Frontal cortex (tissue), 4 donors: ENCODE measurements at places on chromosomes 12 and 14.

- no peak for DNase-seq
Measured at GRCh38 chr12:100199023-100199346, 1.6 kb upstream of the ACTR6 start.

DNA sequence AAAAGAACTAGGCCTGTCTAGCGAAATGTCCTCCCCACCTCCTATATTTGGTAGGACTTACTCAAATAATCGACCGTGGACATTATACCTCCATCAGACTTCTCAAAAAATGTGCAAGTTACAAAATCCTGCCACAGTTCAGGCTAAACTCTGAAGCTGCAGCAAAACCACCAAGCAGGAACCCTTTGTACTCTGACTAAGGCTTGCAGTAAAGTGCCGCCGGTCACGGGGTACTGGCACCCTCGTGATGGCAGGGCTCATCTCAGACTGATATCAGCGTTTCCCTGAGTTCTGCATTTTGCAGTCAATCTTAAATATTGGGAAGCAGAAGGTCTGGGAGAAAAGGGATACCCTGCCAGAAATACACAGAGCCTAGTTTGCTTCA lies 17.1 kb downstream of the SLC11A2 start:
- DNase-seq: peak; percentile 48

GRCh38 chr14:98751110-98751509 lies 520.9 kb downstream of the BCL11B start:
- DNase-seq: no peak

- no peak for DNase-seq
Measured at GRCh38 chr12:85155791-85156190, 119.6 kb downstream of the LRRIQ1 start.

GRCh38 chr14:105193916-105194782 lies 13.0 kb upstream of the NUDT14 start:
- no peak for DNase-seq

DNA sequence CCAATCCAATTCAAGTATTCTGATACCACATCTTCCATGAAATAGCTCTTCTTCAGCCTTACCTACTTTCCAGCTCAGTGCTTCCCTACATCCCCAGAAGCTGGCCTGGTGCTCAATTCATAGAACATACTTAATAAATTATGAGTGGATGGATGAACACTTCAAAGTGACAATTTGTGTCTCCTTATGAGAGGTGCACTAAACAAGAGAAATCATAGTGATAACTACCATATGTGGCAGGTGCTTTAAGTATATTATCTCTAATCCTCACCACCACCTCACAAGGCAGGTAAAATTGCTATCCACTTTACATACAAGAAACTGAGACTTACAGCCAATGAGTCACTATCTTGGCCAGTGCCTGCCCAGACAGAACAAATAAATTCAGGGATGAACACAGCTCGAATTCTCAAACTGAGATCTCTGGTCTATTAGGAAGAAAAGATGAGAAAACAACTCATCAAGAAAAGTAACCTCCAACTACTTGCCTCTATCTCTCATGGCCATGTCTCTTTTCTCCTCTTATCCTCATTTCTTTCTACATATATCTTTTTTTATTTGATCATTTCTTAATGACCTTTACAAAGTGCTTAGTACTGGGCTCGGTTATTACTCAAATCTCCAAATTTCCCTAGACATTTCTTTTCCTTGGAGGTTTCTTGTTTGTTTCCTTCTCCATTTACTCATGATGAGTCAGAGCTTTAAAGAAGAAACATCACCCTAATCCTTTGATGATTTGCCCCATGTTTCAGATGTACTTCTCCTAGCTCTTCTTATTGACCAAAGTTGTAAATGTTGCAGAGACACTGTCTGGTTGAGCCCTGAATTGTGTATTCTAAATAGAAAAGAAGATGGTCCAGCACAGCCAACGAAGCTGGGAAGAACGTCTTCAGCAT lies 161.5 kb downstream of the RPS29 start:
- no peak for DNase-seq

GRCh38 chr12:26701604-26702215 lies 131.3 kb downstream of the ITPR2 start:
- no peak for DNase-seq

DNA sequence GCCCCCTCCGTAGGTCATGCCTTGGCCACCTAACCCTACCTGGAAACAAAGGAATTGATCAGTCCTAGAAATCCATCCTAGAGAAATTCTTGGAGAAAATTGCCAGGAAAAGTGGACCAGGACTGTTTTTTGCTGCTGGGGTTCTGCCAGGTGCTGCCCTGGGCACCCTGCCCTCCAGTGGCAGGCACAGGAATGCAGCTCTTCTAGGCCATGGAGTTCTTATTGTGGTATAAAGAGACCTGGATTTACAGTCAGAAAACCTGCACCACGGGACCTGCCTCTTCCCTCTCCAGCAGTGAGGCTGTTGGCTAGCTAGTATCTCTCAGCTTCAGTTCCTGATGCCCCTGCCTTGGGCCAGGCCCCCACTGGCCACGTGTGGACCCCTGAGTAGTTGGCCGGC lies 59.7 kb downstream of the SLC24A4 start:
- no peak for DNase-seq

GRCh38 chr14:104930526-104931303 lies 6.0 kb downstream of the PLD4 start:
- DNase-seq: no peak

- no peak for DNase-seq
Measured at GRCh38 chr14:98803196-98803595, 468.8 kb downstream of the BCL11B start.

DNA sequence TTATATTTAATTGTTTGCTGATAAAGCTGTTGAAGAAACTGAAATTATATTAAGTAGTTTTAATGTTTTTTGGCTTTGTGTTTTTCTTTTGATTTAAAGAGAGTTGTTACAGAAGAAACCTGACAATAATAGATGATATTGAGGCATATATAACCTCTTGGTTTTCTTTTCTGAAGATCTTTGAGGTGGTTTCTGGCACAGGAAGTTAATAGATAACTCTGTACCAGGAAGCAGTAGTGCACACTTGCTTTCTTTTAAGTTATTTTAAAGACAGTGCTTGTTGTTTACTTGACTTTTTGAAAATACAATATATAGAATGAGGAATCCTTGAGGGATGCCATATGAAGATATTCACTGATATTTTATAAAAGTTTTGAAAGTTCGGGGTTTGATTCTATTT lies 209.0 kb upstream of the FBXO33 start:
- DNase-seq: no peak

DNA sequence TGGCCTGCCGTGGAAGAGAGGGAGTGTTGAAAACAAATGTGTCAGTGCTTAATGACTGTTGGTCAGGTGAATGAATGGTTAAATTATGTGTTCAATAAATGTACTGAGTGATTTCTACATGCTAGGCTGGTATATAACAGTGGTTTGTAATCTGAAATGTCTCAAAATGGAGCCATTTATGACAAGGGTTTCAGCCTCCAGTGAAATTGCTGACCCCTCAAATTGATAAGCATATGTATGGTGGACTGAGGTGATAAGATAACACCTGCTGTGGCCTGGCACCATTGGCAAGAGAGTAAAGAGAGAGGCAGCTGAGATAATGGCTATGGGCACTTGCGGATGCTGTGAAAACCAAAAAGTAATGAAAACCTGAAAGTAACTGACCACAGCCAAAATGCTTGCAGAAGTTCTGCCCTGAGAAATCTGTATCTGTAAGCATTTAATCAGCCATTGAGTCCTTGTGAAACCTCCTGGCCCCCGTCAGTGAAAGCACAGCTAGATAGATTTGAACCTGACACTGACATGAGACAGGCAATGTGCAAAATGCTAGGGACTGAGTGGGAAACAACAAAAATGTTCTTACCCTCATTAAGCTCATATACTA lies 1.4 kb upstream of the BCAT1 start:
- no peak for DNase-seq

GRCh38 chr12:131066207-131066885 lies 112.6 kb downstream of the ADGRD1 start:
- DNase-seq: no peak
